Right renal cortex interstitium (tissue), 3 donors: ENCODE measurements at places on chromosomes 5 and 9.

GRCh38 chr5:141850244-141850768, 27.9 kb downstream of the PCDH1 start:
- DNase-seq = no peak

DNA sequence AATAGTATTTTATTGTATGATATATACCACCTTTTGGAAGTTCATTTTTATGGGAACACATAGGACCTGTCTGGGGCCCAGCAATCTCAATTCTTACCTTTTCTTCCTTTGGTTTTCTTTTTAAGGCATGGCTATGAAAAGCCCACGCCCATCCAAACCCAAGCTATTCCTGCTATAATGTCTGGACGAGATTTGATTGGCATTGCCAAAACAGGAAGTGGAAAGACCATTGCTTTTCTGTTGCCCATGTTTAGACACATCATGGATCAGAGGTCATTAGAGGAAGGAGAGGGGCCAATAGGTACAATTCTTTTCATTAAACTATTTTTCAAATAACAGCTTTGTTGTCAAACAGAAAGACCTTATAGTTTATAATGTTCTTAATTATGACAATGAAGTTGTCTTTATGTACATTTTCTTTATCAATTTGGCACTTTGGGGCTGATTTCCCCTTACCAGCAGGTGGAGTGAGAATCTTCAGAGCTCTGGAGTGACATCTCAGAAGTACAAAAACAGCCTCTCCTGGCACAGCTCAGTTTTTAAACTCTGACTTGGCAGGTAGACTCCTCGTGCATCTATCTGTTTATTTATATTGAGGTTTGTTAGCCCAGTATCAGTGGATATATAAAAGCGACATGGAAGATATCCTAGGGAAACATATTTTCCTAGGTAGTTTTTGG, 25.8 kb downstream of the DDX46 start:
- no peak for DNase-seq

DNA sequence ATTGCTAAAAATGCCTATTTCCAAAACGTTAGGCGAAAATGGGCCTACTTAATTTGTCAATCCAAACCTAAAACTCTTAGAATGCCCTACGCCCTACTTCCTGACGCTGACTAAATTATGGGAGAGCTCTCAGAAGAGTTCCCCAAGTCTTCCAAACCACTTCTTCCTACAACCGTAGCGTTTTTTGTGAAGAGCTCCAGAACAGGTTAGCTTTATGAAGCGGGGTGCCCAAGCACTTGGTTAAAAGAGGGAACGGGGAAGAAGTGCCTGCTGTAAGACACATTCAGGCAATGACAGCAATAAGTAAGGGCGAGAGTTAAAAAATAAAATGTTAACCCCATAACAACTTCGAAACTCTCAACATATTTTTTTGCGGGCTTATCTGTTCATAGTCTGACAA, 2.8 kb downstream of the ELAVL2 start:
- no peak for DNase-seq

DNA sequence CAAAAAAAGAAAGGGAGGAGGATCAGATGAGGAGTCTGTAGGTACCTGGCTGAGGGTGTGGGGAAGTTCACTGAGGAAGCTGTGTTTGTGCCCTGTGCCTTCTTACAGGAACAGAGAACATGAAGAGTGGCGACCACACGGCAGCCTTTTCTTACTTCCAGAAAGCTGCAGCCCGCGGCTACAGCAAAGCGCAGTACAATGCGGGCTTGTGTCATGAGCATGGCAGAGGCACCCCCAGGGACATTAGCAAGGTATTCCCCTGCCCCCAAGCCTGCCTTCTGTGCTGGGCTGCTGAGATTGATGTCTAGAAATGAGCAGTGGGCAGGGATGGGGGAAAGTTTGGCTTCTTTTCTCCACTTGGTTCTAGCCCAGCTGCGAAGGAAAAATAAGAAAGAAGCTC, 9.5 kb downstream of the DELE1 start:
- DNase-seq = no peak

DNA sequence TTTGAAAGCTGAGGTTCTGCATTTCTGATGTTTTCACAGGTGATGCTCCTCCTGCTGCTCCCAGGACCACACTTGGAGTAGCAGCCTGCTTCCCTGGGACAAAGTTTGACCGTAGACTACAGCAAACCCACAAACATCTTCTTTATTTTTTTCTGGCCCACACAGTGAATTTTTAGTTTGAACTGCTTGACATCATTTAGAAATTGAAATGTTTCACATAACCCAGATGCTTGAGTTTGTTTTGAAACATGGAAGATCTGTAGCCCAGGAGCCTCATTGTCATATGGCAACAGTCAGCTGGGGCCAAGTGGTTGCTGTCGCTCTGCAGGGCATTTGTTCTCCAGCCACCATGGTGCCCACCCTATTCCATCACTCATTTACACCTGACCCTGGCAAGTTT, 8.4 kb downstream of the SH3TC2 start:
- DNase-seq = no peak

DNA sequence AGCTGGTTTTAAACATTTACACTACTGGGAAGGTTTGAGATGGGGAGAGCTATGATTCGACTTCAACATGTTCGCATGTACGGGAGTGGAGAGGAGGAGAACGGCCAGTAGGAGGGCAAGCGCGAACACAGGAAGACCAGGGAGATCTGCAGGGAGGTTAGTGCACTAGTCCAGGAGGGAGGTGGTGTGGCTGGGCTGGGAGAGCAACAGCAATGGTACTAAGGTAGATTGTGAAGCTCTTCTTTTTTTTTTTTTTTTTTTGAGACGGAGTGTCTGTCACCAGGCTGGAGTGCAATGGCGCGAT, 16.6 kb downstream of the IER5L start:
- DNase-seq = no peak

DNA sequence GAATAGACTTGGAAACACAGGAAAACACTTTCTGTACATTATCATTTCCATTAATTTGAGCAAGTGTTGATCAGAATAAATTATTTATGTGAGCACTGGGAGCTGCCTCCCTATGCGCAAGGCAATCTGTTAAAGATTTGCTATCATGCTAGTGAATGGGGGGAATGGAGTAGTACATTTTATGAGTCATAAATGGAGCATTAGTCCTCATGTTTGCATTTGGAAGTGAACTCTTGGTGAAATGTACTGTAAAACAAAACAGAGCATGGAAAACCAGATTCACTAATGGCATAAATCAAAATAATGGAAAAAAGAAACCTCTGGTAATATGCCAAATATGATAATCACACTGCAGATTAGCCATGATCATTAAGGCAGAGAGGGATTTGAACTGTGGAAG, 40.5 kb upstream of the TMC1 start:
- DNase-seq = no peak

- DNase-seq = no peak
Observed at GRCh38 chr5:112634166-112634565, 103.5 kb upstream of the APC start.

DNA sequence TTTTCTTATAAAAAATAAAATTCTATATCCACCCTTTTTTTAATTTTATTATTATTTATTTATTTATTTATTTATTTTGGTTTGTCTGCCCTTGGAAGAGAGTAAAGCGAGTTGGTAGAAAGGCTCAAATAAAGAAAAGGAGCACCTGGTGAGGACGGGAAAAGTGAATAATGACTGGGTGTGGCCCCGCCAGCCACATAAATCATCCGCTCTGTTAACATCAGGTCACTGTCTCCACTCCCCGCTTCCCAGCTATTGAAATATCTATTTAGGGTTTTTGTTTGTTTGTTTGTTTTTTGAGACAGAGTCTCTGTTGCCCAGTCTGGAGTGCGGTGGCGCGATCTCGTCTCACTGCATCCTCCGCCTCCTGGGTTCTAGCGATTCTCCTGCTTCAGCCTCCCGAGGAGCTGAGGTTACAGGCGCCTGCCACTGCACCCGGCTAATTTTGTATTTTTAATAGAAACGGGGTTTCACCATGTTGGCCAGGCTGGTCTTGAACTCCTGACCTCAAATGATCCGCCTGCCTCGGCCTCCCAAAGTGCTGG, 844 bp downstream of the POLR3G start:
- DNase-seq = no peak

DNA sequence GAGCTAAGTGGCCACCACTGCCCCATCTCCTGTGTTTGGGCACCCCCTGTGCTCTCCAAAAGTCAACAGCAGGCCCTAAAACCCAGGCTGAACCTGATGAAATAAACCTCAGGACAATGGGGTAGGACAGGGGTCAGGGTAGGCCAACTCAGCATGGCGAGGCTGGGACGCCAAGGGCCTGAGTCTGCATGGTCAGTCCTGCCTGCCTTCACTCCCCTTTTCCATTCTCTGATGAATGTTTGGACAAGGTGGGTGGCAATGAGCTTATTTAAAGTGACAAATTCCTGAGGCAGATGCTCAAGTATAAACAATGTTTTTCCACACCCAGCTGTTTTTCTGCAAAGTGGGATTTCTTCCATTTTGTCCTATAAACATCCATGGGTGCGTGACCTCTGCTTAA, 47.2 kb upstream of the CXCL14 start:
- no peak for DNase-seq

DNA sequence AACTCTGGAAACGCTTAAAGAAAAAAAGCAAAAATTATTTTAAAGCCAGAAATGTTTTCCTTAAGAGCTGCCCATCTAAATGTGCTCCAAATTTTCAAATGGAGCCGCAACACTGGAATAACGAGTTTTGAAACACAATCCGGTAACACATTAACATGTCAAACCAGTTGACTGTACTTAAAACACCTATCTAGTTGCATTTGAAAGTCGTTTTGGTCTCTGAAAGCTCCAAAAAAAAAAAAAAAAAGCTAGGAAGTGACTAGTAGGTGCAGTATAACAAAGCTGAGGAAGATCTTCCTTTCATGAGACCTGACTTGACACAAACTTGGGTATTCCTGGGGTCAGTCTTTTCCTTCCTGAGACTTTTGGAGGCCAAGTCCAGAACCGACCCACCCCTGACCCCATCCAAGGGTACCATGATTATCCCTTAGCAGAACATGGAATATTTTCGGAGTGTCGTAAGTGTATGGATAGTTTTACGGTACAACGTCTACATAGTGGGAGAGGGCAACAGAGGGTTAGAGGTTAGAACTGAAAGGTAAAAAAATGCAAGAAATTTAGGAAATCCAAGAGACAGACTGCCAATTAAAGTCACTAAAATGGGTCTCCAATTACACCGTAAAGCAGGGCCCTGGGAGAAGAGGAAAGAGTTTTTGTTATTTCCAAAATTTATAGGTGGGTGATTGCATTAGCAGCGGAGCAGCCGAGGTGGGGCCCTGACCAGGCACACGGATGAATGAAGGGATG, 812 bp downstream of the CETN3 start:
- no peak for DNase-seq

DNA sequence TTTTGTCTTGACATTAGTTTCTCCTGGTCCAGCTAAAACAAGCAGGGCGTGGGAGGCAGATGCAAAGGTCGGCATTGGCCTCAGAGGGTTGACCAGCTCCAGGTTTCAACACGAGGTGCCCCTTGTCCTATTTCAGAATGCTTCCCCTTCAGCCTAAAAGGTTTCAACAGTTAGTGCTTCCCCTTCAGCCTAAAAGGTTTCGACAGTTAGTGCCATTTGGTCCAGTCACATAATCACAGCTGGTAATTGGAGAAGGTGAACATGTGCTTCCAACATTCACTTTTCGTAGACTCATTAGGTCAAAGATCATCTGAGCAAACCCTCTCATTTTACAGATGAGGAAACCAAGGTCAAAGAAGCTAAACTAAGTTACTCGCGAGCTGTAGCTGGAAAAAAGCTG, 270.3 kb upstream of the MAP3K1 start:
- no peak for DNase-seq

GRCh38 chr5:126137891-126138280, 285.3 kb upstream of the GRAMD2B start:
- no peak for DNase-seq

DNA sequence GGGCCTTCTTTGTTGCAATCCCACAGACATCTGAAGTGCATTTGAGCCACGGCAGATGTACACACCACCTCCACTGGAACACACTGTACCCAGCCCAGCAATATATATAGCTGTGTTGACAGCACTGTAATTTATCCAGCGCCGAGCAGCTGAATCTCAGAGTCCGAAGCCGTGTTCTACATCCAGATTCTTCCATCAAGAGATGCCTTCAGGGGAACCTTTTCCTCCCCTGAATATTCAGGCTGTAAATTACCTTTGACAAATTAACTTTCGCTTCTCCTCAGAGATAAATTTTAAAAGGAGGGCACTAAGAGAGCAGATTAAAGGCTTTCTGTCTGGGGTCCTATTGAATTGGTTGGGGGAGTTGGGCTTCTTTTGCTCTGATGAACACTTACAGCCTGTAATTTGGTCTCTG, 76.4 kb downstream of the ROR2 start:
- DNase-seq = no peak

GRCh38 chr5:14395411-14395810, 186.2 kb upstream of the OTULINL start:
- DNase-seq = no peak

- no peak for DNase-seq
Observed at GRCh38 chr5:96232602-96233001, 200.4 kb downstream of the PCSK1 start.

- DNase-seq = no peak
Observed at GRCh38 chr5:177545487-177546257, 8.7 kb downstream of the FAM193B start.

DNA sequence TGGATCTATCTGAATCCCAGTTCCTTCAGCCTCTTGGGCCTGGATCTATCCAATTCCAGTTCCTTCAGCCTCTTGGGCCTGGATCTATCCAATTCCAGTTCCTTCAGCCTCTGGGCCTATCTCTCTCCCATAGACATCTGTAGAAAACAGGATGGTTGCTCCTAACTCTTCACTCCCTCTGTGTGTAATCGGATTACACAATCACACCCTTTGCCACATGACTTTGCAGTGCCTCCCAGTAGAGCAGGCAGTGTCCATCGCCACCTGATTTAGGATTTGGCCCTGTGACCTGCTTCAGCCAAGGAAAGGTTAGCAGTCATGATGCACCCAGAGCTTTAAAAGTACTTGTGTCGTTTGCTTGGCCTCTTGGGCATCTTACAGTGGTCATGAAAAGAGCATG, 56.7 kb downstream of the LHX2 start:
- DNase-seq = no peak

DNA sequence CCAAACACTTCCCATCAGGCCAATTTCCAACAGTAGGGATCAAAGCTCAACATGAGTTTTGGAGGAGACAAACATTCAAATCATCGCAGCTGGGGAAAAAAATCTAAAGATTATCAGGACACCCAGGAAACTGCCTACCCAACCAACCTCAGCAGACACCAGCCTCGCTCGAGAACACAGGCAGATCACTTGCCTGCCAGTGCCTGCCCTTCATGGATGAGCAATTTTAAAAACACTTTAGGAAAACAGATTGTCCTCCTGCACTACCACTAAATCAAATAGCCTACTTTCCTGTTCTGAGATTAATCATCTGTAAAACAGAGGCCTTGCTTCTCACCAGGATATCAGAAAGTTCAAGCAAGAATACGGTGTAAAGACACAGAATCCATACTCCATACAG, 14.7 kb upstream of the TMEM174 start:
- no peak for DNase-seq

DNA sequence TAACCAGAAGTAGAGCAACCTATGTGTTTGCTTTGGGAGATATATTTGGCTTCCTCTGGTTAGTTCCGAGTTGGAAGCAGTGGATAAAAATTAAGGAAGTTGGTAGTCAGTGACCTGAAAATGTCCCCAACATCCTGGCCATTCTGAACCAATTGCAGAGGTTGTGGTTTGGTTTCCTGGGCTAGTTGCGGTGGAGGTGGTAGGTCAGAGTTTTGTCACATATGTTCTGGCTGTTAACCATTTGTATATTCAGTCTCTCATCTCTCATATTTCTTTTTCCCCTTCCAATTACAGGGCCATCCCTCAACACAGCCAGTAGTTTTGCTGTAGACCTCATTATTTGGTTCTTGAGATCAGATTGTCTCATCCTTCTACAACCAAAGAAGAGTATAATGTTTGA, 1026.9 kb downstream of the PTPRD start:
- DNase-seq = no peak

GRCh38 chr9:11319538-11319937, 706.7 kb upstream of the PTPRD start:
- no peak for DNase-seq
